ENCODE measurements at places on chromosomes 7 and 10.

DNA sequence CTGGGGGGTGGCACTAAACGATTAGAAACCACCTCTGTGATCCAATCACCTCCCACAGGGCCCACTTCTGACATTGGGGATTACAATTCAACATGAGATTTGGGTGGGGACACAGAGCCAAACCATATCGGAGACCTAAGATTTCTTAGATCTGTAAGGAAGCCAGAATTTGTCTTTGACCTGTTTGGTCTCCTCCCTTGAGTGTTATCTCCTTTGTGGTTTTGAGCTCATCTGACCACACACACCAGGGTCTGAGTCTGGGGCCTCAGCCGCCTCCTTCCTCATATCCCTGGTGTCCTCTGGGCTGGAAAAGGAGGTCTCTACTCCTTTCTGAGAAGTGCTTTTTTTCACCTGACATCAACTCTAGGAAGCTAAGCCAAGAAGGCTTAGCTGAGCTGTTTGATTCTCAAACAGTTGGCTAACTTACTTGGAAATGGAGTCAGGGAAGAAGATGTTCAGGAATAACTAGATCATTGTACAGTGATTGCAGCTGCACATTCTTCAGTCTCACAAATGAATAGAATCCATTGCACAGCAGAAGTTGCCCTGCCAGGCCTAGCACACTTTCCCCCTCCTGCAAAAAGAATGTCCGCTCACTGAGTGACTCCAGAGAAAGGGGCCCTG lies 167.4 kb downstream of the ARHGAP21 start:
- DNase-seq: no peak

DNA sequence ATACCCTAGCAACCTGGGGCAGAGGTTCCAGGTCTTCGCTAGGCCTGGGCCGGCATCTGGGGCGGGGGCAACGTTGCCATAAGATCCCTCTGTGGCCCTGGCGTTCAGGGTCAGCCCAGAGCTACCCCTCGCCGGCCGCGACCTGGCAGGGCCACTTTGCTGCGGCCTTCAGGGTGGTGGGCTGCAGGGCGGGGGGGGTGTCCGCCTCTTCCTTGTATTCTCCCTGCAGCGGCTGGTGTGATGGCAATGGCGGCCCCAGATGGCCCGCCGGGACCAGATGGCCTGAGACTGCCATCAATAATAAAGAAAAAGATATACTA lies 539.2 kb upstream of the POT1 start:
- DNase-seq: no peak

DNA sequence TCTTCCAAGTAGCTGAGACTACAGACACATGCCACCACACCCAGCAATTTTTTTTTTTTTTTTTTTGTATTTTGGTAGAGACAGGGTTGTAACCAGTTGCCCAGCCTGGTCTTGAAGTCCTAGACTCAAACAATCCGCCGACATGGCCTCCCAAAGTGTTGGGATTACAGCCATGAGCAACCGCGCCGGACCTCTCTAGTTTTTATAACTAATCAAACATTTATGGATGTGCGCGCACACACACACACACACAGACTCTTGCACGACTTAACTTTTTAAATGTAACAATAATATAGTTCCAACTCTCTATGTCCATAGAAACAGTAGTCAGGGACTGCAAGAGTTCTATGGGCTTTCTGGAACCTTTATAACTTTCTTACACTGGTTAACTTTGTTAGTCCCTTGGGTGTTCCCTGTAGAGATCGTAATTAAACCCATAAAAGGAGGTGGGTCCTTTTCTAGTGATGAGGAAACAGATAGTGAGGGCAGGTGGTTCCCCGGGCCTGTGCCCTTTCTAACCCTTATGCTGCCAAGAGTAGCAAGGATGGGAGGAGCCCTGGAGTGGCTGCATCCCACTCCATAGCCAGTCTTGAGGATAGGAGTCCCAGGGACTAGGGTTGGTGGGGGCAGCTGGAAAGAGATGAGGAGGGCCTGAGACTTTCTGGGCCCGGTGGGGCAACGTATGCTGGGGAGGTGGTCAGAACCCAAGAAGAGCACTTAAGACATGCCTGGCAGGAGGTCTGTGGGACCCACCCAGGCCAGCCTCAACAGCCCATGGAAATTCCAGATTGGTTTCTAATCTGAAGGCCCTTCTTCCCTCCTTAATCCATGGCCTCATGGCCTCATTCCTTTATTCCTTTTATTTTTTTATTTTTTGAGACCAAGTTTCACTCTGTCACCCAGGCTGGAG lies 8.6 kb downstream of the MARVELD1 start:
- no peak for DNase-seq

- DNase-seq: no peak
Observed at GRCh38 chr7:28224172-28224571, 43.6 kb upstream of the JAZF1 start.

DNA sequence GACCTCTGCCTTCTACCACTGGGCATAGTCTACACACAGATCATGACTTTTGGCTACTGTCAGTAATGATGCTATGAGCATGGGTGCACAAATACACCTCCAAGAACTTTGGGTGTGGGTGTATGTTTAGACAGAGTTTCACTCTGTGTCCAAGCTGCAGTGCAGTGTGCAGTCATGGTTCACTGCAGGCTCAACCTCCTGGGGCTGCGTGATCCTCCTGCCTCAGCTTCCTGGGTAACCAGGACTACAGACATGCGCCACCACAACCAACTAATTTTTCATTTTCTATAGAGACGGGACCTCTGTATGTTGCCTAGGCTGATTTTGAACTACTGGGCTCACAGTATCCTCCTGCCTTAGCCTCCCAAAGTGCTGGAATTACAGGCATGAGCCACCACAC lies 194.4 kb downstream of the NSUN6 start:
- DNase-seq: no peak

DNA sequence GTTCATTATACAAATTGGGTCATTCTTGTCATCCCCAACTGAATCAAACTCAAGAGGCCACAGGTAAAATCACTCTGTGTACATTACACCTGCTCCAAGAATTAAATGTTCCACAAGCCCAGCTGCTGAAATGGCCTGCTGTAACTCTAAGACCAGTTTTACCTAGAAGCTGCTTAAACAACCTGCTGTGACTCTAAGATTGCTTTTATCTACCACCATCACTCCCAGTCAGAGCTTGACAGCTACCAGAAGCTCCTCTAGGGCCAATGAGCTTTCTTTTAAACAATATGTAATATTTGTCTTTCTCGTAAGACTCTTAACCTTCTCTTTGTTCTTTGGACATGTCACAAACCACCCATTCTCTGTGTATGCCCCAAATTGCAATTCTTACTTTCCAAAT lies 141.8 kb upstream of the LRGUK start:
- DNase-seq: no peak

- no peak for DNase-seq
Observed at GRCh38 chr10:6659451-6659850, 79.4 kb upstream of the PRKCQ start.

GRCh38 chr10:117544711-117545140 lies 2.2 kb downstream of the EMX2 start:
- no peak for DNase-seq

- DNase-seq: no peak
Observed at GRCh38 chr7:1033546-1034145, 10.7 kb upstream of the GPR146 start.

DNA sequence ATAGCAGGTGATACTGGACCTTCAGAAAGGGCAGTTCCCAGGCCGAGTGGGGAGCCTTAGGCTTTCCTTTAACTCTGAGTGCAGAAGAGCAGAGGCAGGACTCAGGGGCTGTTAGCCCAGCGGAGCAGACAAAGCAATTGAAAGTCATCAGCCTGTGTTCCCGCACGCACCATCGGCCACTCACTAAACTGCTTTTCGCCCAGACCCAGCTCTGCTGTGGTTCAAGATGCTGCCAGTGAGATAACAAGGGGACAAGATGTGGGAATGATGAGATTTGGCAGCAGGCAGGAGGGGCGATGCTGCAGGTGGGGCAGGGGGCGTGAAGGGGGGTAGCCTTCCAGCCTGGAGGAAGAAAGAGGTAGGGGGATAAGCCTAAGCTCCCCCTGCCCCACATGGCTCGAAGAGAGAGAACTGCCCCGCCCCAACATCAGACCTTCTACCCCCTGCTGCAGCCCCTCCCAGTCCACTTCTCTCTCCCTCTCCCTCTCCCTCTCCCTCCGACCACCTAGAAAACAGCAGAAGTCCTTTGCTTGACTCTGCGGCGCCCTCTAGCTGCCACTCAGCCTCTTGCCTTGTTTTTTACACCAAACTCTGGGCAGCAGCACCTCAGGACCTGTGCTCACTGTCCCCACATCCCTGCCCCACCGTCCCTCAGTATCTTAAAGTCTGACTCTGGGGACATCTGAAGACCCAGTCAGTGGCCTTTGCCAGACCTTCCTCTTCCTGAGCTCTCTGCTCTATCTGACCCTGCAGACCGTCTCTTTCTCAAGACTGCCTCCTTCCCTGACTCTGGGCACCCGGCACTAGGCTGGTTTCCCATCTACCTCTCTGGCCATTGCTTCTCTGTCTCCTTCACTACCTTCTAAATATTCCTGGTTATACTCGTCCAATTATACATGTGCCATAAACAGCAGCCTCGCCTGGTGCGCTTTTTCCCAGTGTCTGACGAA lies 110.5 kb downstream of the C10orf105 start:
- peak; percentile 78 for DNase-seq

- DNase-seq: no peak
Observed at GRCh38 chr10:1292611-1293031, 236.4 kb downstream of the WDR37 start.

GRCh38 chr7:136971776-136972175 lies 103.3 kb downstream of the CHRM2 start:
- no peak for DNase-seq

DNA sequence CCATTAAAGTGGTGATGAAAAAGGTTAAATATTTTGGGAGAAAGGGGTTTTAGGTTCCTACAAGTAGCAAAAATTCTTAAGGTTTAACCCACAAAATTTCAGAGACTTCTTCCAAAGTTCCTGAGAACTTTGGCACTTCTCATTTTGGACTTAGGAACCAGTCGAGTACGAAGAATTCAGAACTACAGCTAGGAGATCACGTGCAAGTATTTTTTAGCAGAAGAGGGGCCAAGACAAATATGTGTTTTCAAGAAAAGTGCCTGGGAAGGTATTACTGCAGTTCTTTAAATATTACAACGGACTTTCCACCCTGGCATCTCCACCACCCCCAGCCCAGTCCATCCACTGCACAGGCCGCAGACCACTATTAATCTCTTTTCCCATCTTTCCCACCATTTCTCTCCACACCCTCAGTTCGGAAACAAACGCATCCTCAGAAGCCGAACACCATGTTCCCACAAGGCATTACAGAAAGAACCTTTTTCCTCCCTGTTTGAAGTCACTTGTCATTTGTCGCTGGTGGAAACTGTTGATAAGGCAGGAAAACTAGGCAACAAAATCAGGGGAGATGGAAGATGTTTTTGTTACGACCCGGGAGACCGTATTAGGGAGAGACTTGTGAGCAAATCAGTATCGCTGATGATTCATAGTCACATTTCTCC lies 7.1 kb downstream of the INHBA start:
- no peak for DNase-seq

GRCh38 chr7:47882635-47883034 lies 65.6 kb downstream of the PKD1L1 start:
- DNase-seq: no peak
